ENCODE measurements at places on chromosomes 12 and 14.

GRCh38 chr12:133202493-133203343 is 21.4 kb downstream of the ZNF268 start:
- DNase-seq = no peak

GRCh38 chr14:99118046-99118721 is 153.8 kb downstream of the BCL11B start:
- no peak for DNase-seq

GRCh38 chr12:107775093-107775721 is 703 bp downstream of the ASCL4 start:
- no peak for DNase-seq

DNA sequence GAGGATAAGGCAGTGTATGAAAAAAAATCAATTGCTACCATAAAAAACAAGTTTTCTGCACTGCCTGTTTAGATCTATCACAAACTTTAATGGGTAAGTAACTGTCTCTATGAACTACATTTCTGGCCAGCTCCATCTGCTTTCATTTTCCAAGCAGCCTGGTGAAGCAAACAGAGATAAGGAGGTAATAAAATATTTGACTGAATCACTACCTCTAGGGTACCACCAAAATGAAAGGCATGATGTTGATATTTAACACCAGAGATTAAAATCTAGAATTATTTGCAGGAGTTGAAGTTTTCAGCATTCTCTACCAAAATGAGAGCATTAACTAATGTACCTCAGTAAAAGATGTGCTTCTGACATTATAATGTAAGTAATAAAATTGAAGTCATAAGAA is 863.5 kb upstream of the MGAT4C start:
- DNase-seq = no peak

DNA sequence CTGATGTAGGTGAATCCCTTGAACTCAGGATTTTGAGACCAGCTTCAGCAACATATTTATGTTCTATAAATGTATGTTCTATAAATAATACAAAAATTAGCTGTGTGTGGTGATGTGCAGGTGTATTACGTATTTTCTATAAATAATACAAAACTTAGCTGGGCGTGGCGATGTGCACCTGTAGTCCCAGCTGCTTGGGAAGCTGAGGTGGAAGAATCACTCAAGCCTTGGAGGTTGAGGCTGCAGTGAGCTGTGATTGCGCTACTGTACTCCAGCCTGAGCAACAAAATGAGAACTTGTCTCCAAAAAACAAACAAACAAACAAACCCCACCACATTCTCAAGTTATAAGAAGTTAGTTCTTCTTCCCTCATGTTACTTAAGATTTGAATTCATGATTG is 39.5 kb downstream of the GABARAPL1 start:
- DNase-seq = no peak

All from stimulated activated CD8-positive, alpha-beta memory T cell treated with anti-CD3 and anti-CD28 coated beads, Interleukin-15, amount 100 ng/mL, for 24 hours (primary cell).